ENCODE measurements at places on chromosomes 2 and 18.
A peak's percentile ranks its signal among the peaks of the same experiment; 100 is the strongest.

DNA sequence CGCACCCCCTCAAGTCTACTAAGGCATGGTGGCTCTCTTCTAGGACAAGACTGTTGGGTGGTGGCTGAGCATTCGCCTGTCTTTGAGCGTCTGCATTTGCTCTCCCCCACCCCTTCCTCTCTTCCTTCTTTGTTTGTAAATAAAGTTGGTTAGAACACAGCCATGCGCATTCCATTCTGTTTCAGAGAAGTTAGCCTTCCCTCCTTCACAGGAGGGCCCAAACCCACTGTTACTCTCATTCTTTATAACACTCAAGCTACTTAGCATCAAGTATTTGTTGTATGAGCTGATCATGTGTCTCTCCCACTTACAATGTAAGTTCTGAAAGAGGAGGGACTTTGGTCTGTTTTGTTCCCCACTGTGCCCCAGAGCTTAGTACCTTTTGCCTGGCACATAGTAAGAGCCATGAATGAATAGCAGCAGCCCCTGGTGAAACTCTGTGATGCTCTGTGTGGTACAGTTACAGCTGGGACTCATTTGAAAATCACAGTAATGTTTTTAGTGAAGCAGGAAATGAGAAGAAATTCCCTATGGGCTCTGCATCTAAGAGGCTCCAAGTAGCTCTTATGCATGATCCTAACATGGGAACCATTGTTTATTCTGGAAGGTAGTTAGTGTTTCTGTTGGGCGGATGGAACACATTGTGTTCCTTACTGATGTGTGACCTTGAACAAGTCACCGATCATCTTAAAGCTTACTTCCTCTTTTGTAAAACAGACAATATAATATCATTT, 7.7 kb downstream of the MGAT5 start:
- DNase-seq: no peak

- DNase-seq: peak; percentile 45
These were observed 196.9 kb downstream of the HAUS1 start for GRCh38 chr18:46301081-46301480.

GRCh38 chr2:170848587-170848986, 31.9 kb downstream of the GAD1 start:
- no peak for DNase-seq

- no peak for DNase-seq
These were observed 190.7 kb upstream of the SIX2 start for GRCh38 chr2:45199973-45200372.

DNA sequence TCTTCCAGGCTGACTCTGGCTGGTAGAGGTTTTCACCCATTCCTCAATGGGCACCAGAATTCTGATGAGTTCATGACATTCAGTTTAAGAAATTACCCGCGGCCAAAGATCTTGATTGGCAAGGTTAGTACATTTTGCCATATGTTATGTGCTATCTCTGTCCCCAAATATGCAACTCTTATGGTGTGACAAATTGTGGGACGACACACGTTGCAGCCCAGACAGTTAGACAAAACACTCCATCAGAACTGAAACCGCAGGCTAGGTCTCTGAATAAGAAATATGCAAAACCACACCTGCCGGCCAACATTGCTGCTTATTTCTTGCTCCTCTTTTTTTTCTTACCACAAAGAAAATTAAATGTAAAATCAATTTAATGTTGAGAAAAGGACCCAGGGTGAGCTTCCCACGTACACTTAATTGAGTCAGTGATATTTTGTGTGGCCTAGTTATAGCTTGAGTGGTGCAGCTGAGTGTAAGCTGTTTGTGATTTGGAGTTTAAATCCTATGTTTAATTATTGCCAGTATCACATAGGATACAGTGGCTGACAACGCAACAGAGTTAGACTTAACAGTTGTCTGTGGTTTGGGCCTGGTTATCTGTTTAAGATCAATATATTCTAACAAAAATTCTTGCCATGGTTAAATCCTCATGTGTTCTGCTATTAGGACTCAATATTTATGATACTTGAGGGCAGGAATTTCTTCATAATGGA, 35.7 kb upstream of the LTBP1 start:
- no peak for DNase-seq

DNA sequence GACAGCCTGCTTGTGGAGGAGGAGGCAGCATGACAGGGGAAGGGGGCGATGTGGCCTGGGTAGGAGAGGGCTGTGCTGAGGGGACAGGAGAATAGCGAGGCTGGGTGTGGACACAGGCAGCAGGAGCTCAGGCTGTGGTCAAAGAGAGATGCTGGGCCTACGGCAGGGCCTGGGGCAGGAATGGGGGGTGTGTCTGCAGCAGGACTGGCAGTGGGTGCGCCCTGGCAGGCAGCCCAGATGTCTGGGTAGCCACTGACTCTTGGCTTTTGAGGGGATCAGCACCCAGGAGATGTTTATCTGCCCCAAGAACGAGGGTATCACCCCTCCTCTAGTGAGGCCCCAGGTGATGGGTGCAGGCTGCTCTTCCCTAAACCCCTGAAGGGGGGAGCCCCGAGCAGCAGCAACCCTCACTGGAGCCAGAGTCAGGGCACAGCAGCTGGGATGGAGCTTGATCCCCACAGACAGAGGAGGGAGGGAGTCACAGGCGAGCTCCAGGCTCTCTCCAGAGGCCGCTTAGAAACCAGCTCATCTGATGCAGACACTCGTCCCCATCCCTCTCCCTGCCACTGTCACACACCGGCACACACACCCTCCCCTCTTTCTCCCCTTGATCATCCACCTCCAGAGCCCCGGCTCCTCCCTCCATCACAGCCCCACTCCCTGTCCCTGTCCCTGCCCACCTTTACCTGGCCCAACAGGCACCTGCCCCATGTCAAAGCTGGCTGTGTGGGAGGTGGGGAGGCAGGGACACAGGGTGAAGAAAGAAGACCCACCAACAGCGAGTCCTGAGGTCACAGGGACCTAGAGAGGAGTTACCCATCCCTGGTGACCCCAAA, 29.8 kb upstream of the TNS1 start:
- DNase-seq: no peak

DNA sequence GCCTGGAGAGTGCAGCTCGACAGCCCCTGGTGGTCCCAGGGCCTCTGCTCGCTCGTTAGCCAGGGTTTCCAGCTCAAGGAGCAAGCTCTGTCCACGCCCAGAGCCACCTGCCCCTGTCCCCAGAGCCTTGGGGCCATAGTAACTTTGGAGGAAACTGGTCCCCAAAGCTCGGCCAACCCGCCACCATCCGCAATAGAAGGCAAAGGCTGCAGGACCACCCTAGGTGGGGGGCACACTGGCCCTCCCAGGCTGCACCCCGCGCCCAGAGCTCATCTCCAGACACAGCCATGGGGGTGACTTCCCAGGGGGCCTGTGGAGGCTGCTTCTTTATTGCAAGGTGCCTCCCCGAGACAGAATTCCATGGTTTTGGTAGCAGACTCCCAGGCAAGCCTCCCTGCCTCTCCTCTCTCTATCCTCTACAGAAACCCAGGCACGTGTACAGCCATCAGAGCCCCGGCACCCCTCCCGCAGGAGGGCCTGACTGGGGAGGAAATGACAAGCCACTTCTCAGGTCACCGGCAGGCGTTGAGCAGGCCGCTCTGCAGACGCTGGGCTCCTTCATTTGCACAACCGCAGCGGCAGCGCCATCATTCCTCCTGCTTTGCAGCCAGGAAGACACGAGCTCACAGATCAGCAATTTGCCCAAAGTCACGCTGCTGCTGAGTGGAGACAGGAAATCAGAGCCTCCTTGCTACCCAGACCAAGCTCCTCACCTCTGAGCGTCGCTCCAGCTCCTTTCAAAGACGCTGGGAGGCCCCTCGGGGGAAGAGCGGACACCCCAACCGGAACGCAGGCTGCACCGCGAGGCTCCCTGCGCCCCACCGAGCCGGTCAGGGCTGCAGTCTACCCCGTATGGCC, 80.2 kb downstream of the NDUFA10 start:
- peak; percentile 48 for DNase-seq

GRCh38 chr18:51425889-51426288, 228.4 kb upstream of the MEX3C start:
- DNase-seq: no peak

- no peak for DNase-seq
These were observed 97.8 kb downstream of the NCK2 start for GRCh38 chr2:105842555-105842954.

GRCh38 chr2:95166065-95166763, 605 bp downstream of the ZNF2 start:
- DNase-seq: no peak

- DNase-seq: no peak
These were observed 201.9 kb upstream of the RBMS1 start for GRCh38 chr2:160695402-160696086.

DNA sequence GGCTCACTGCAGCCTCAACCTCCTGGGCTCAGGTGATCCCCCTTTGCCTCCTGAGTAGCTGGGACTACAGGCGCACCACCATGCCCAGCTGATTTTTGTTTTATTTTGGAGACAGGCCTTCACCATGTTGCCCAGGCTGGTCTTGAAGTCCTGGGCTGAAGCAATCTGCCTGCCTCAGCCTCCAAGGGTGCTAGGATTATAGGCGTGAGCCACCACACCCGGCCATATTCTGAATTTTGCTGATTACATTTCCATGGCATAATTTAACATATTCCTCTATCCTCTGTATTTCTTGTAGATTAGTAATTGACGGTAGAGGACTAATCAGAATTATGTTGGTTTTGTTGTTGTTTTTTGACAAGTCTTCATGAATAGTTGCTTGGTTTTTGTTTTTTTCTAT, 50.6 kb downstream of the MEX3C start:
- DNase-seq: no peak

DNA sequence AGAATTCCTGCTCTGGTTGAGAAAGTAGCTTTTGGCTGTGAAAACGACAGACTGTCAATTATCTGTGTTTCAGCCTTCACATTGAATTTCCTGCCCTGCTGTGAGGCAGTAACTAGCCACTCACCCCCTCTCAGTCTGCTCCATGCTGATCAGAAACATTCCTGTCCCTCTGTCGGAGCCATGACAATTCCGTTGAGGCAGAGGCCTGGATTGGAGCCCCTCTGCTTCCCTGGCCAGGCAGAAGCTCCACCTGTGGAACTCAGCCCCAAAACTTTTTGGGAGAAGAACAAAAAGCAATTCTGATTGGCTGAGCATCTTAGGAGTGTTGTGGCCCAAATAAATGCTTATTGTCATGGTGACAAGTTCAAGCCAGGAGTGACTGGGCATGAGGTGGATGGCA, 60.0 kb downstream of the APOB start:
- no peak for DNase-seq

DNA sequence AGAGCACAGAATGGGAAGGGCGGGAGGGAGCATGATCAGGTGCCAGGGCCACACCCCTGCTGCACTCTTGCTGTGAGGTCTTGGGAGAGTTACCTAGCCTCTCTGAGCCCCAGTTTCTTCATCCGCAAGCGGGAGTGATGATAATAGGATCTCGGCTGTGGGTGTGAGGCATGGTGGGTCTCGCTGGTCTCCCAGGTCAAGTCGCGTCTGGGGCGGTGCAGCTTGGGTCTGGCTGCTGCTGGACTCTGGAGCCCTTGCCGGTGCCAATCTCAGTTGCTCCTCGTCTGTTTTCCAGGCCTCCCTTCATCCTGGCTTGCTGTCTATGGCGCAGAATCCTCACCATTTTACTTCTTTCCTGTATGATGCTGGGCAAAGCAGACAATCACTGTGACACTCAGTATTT, 130.3 kb upstream of the RAB12 start:
- no peak for DNase-seq

All from right forelimb (tissue), 1 donor.